CD4-positive, alpha-beta T cell treated with Interleukin-10 for 1 hour (primary cell): ENCODE measurements at places on chromosomes 1 and 21.

DNA sequence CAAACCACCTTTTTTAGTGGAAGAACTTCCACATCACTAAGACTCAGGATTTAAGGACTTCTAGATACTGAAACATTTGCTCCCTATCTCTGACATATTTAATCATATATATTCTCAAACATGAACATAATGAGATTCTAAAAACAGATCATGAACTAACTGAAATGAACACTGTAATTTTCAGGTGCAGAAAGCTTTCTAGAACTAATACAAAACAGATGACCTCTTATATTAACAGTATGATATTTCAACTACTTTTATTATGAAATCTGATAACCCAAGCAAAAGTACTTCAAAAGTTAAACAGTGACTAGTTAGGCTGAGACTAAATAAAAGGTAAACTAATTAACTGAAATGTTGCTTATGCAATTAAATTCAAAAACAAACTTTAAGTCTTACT is 157.5 kb downstream of the COP1 start:
- no peak for DNase-seq

GRCh38 chr21:39882151-39882838 is 15.1 kb downstream of the PCP4 start:
- no peak for DNase-seq

GRCh38 chr21:17513214-17514123 is 626 bp downstream of the CXADR start:
- peak; percentile 14 for DNase-seq

- DNase-seq, result peak; percentile 66
Observed at GRCh38 chr1:202807926-202808757, at the start of gene KDM5B. KDM5B (minus strand) TSS chr1:202808421; CDS start chr1:202808305, 116 bp downstream.

DNA sequence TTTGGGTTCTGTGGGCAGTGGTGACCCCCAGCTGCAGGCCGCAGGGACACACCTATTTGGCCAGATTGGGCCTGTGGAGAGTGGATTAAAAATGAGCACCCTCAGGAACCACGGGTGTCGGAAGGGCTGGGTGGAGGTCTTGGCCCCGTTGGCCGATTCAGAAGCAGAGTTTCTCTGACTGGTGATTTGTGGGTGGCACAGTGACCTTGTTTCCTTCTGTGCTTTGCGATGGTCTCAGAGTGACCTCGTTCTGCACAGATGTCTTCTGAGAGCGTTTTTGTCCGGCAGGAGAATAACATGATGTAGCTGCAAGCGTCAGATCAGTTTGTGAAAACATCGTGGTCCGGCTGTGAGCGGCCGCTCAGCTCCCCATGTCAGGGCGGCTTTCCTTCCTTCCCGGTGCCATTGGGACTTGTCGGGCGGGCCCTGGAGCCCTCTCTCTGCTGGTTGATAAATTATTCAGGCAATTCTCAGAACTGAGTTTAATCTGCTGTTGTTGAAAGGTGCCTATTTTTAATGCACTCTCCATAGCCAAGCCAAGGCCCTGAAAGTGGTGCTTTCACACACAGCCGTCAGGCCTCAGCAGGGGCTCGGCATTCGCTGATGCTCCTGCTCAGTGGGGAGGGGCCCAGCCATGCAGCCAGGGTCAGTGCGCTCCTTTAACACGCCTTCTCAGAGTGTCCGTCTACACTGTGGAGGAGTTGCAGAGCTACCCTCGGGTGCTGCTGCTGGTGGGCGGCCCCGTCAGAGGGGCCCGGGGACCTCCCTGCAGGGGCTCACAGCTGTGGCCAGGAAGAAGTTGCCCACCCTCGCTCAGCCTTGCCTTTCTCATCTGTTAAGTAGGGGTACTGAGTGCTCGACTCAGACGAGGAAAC is 26.8 kb downstream of the TRPM2 start:
- no peak for DNase-seq

DNA sequence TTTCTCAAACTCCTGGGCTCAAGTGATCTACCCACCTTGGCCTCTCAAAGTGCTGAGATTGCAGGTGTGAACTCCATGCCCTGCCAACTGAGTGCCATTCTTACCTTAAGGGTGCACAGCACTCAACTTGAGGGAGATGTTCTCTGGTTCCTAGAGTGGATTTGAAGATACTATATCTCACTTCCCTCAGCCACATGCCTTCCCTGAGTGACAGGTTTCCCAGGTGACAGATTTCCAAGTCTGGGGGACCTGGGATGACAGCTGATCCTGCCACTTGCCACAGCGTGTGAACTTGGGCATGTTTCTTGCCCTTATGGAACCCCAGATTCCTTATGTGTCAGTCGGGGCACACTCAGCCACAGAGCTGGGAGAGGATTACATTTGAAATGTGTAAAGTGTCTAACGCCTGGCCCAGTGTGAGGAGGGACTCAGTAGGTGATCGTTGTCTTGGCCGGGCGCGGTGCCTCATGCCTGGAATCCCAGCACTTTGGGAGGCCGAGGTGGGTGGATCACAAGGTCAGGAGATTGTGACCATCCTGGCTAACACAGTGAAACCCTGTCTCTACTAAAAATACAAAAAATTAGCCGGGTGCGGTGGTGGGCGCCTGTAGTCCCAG is 29.6 kb upstream of the BTG2 start:
- no peak for DNase-seq

GRCh38 chr1:53559391-53559815 is 100.2 kb downstream of the DMRTB1 start:
- no peak for DNase-seq

DNA sequence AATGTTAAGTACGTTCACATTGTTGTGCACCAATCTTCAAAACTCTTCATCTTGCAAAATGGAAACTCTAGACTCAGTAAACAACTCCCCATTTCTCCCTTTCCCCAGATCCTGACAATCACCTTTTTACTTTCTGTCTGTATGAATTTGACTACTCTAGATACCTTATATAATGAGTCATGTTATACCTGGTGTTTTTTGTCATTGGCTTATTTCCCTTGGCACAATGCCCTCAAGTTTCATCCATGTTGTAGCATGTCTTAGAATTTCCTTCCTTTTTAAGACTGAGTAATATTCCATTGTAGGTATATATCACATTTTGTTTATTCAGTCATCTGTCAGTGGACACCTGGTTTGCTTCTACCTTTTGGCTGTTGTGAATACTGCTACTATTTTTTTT is 399.5 kb downstream of the LMO4 start:
- no peak for DNase-seq

DNA sequence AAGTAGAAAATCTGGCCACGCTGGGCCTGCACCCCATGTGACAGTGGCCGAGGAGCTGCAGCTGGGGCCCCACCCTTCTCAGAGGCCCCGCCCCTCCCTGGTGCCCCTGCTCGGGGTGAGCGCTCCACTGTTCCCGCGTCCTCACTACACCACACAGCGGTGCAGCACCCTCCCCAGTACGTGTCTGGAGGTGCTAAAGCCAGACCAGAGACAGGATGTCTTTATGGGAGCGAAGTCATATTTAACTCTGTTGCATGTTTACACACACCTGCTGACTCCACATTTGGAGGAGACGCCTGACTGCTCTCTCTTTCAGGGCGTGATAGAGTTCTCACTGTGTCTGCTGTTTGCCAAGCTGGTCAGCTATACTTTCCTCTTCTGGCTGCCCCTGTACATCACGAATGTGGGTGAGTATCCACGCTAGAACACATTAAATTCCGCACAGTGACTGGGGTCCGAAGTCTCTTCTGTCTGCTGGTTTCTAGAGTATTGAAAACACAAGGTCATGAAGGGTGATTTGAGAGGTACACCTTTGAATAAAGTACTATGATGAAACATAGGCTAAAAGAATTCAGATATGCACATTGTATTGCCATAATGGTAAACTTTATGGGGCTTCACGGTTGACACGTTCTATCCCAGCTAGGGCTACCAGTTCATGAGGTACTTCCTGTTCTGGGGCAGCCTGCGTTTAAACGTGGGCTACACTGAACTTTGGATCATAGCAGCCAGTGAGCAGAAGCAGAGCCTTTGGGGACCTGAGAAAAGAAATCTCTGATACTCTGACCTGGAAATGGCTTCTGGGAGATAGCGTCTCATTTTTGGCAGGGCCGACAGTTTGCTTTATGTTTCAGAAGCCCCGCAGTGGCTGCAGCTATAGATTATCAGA is 48.4 kb downstream of the SLC37A1 start:
- DNase-seq, result no peak

- DNase-seq, result no peak
Observed at GRCh38 chr1:44842486-44842861, 579 bp downstream of the PTCH2 start.

DNA sequence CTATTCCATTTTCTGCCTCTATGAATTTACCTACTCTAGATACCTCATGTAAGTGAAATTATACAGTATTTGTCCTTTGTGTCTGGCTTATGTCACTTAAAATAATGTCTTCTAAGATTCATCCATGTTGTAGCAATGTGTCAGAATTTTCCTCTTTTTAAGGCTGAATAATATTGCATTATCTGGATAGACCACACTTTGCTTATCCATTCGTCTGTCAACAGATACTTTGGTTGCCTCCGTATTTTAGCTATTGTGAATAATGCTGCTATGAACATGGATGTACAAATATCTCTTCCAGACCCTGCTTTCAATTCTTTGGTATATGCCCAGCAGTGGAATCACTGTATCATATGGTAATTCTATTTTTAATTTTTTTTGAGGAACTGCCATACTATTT is 10.1 kb upstream of the CCSAP start:
- DNase-seq, result no peak

DNA sequence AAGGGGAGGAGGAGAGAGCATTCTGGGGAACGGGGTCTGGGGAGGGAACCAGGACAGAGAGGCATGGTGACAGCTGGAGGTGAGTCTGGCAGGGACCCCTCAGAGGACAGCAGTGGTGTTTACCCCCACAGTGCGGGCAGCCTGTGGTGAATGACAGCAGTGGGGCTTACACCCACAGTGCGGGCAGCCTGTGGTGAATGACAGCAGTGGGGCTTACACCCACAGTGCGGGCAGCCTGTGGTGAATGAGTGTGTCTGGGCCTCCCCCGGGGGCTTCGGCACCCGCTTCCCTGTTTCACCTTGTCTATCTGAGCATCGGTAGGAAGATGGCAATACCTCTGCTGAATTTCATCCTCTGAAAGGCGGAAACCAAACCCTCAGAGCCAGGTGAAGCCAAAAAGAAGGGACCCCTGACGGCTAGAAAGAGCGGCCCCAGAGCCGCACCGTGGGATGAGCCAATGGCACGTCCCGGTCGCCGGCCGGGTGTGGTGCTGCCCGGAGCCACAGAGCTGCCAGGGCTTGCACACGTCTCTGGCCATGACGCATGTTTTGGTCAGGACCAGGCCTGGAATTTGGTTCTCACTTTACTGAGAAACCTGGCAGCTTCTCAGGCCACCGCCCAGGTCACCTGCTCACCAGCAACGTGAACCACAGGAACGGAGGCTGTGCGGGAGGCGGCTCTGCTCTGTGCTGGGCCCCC is 54.1 kb downstream of the SIK1 start:
- no peak for DNase-seq
